ENCODE measurements at places on chromosomes 5 and 9.

- DNase-seq = no peak
These were observed 2.0 kb upstream of the PCDH12 start for GRCh38 chr5:141960018-141960417.

GRCh38 chr9:30065888-30066287 is 2318.6 kb upstream of the ACO1 start:
- DNase-seq = no peak

DNA sequence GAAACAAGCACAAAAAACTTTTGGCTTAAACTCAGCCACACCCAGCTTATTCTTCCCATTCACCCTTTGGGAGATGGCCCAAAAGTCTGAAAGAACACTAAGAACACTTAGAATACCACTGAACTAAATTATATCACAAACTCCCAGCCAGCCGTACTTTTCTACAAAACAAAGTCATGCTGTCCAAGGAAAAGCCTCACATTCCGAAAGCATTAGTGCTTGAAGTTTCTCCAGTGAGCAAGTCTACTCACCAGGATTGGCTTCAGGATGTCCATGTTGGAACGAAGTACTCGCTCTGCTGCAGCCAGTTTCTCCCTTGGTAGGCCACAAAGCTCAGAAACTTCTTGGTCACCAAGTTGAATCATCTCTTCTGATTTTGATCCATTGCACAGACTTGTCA is 69.7 kb downstream of the ABCA1 start:
- no peak for DNase-seq

GRCh38 chr9:101269591-101270283 is 115.1 kb downstream of the BAAT start:
- DNase-seq = no peak

DNA sequence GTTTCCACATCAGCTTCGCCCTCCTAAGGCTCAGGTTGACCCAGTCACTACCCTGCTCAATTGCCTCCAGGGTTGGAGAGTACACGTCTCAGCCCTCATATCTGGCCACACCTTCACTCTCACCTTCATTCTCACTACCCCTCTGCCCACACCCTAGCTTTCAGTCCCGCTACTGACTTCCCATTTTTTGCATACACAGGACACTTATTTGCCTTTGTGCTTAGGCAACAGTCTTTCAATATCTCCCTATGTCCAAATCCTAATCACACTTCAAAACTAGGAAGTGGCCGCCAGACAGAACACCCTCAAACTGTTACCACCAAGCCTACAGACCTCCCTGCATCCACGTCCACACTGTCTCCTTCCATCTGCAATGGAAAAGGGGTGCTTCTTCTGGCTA is 10.9 kb downstream of the MCTP1 start:
- DNase-seq = no peak

- DNase-seq = no peak
These were observed 176.5 kb upstream of the SLC24A2 start for GRCh38 chr9:19965336-19965735.

DNA sequence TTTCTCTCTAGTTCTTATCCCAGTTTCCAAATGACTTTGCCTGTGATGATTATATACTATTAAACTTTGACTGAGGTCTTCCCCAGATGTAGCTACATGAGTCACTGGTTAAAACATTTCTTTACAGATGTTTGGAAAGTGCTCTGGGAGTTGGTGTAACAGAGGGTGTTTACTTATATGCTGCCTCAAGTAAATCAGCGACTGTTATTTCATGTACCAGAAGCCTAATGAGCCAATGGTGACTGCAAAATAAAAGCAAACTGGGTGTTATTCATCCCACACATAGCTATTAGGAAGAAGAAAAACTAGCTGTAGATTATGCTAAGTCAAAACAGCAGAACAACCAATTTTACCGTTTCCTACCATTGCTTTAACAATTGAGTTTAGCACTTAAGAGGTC is 929.7 kb upstream of the SEMA6A start:
- no peak for DNase-seq

- no peak for DNase-seq
These were observed 4.7 kb downstream of the ZFAND5 start for GRCh38 chr9:72360324-72360723.

GRCh38 chr5:372996-373709 is 51.6 kb downstream of the AHRR start:
- DNase-seq = no peak

- DNase-seq = no peak
These were observed 1.1 kb downstream of the NFIB start for GRCh38 chr9:14312719-14313377.

GRCh38 chr9:27428551-27428950 is 95.5 kb upstream of the IFNK start:
- DNase-seq = no peak

DNA sequence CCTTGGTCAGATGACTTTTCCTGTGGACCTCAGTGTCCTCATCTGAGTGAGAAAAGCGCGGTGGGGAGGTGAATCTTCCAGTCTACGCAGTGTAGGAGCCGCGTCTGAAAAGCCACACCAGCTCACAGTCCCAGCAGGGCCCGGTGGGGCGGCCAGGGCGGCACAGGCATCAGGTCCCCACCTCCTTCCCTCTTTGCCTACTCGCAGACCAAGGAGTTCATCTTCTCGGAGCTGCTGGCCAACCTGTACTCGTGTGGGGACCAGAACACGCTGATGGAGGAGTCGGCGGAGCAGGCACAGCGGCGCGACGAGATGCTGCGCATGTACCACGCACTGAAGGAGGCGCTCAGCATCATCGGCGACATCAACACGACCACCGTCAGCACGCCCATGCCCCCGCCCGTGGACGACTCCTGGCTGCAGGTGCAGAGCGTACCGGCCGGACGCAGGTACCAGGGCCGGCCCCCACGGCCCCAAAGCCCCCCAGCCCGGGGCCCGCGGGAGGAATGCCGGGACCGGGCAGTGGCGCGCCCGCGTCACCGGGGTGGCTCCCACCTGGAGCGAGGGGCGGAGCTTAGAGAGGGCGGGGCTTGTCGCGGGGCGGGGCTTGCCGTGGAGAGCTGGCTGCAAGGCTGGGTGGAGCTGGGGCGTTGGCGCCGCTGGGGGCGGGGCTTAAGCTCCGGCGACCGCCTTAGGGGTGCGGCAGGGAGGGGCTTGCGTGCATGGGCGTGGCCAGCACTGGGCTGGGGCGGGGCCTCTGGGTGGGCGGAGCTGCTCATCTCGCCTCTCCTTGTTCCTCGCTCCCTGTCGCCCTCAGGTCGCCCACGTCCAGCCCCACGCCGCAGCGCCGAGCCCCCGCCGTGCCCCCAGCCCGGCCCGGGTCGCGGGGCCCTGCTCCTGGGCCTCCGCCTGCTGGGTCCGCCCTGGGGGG is 25.6 kb downstream of the GOLGA2 start:
- no peak for DNase-seq

DNA sequence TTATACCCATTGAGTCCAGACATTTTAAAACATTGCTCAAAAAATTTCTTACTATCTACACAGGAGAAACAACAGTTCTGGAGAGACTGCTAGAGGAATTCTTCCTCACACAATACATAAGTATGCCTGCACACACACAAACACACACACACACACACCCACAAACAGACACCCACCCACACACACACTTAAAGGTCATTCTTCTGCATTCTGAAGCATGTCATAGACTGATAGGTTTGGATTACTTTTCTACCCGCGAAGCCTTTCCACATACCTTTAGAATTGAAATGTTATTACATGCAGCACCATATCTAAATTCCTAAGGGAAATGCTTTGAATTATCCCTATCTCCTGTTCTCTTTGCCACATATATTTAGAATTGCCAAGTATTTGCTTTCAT is 80.2 kb downstream of the FAM174A start:
- DNase-seq = no peak

DNA sequence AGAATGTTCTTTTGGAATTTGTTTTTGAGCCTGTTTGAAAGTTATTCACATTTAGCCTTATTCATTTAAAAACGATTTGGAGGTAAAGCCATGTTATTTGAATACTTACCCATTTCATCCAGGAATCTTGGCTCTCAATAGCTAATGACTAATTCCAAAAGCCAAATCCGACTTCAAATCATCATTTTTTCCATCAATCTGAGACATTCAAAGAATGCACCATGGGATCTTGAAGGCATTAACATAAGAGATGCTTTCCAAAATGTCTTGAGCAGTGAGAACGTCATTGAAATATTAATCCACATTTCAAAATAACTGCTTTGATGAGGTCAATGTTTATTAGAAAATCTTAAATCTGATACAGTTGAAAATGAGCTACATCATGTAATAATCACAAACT is 617.0 kb upstream of the RORB start:
- DNase-seq = no peak

GRCh38 chr9:71747576-71747975 is 20.7 kb downstream of the CEMIP2 start:
- DNase-seq = no peak

DNA sequence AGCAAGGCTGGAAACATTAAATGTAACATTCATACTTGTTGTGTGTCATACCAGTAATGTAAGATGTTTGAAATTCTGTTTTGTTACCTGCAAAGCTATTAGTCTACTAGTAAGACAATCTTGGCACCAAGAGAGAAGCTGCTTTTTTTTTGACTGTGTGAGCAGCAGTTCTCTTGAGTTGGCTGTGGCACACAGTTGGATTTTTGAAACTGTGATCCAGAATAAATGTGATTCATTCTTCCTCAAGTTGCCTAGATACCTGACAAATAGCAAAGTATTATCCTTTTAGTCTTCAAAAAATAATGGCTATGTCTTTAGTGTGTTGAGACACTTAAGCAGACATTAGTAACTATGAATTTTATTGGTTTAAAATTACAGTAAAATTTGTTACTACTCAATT is 57.2 kb upstream of the HAPLN1 start:
- no peak for DNase-seq

DNA sequence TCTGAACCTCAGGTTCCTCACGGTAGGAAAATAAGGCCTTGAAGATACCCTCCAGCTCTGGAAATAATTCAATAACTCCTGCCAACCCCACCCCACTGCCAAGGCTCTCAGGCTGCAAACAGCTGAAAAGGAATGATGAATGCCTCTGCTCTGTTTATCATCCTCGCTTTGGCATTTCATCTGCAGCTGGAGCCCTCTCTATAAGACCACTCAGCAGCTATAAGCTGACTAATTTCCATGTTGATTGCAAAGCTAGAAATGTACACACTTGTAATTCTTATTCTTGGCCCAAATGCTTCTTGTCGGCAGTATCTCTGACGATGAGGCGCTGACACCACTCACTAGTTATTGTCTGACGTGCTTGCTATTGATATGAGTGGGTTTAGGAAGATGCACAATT is 408.4 kb upstream of the NMUR2 start:
- no peak for DNase-seq

GRCh38 chr9:18398038-18398437 is 75.9 kb upstream of the ADAMTSL1 start:
- DNase-seq = no peak

GRCh38 chr9:132632413-132633129 is 37.2 kb downstream of the DDX31 start:
- DNase-seq = no peak

DNA sequence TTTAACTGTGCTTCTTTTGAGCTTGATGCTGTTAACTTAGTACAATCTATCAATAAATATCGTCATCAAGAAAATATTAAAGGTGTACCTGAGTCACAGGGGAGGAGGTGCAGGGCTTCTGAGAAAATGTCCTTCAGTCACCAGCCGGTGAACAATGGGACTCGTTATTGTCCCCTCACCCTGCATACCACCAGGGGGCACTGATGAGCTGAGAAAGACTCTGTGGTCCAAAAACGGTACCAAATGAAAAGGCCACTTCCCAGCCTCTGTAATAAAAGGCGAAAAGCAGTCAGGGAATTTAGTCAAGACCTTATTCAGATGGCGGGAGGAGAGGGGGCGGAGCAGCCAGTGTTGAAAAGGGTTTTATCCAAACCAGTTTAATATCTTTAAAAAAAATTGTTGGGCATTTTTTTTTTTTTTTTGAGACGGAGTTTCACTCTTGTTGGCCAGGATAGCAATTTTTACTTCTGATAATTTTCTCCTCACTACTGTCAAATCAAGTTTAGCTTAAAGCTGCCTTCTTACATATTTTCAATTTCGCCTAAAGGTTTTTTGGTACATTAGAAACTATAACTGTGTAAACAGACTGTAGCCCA is 271.9 kb upstream of the ADAMTS16 start:
- DNase-seq = no peak

- DNase-seq = peak; percentile 31
These were observed 892.9 kb downstream of the NR2F1-AS1 start for GRCh38 chr5:92687821-92688722.

DNA sequence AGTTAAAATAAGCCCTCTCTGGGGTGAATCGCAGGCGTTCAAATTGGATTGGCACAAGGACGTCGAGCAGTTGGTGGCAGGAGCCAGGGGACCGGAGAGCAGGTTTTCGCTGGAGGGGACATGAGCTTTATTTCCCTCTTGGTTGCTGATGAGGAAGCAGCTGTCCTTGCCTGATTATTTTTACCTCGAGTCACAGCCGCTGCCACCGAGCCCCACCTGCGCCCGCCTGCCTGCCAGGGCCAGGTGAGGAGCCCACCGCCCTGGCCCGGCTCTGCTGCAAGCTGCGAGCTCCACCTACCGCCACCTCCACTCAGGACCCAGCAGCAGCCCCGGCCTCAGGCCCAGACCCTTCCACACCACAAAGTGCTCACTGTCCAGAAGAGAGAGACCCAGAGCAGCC is 9.0 kb upstream of the ADGRD2 start:
- no peak for DNase-seq

DNA sequence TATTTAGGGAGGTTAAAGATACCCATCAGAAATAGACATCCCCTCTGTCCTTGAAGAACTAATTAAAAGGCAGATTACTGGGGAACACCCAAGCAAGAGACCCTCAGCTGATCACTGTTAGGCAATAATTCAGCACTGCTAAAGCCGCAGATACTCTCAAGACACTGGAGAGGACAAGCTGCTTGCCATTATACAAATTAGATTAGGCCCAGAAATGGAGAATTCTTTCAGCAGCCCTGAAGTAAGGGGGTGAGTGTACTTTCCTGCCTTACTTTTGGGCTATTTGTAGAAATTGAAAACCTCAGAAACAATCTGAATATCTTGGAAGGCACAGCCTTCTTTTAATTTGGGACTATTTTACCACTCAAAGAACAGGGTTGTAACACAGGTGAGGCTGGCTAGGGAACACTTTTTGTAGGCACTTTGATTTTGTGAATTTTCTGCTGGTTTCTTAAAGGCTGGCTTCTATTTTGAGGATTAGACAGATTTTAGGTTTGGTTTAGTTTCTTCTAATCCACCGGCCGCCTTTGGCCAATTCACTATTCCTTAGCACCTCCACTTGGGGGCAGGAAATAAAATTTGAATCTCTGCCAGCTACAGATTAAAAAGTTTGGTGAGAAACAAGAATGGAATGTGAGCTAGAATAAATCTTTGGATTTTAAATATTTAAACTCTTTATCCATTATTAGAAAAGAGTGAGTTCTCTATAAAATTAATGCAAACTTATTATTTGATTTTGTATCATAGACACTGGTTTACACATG is 106.0 kb downstream of the SMARCA2 start:
- peak; percentile 25 for DNase-seq

Data from HS-5 (cell line).